ENCODE measurements at places on chromosomes 5 and 9. TPM values are rescaled to one million over a fixed set of nuclear protein-coding genes. Genes with fewer than 3 reads are reported as not detected.

DNA sequence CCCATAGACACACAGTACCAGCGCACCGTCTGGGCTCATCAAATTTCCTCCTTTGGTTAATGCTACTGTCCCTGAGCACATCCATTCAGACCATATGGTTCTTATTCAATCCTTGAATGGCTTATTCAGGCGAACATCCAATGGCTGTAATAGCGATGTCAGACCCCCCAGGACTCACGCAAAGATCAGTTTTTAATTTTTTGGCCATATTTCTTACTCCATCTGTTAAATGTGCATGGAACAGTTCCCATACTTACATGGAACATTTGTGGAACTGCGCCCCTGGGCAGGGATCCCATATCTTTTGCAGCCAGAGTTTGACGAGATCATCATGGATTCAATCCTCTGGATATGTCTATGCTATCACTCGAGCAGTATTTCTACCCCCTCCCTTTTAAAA is 213.2 kb downstream of the ADAMTS6 start:
- DNase-seq = no peak

SMU1 gene
- 34.5 TPM for total RNA-seq

PHF24 gene
- not detected for total RNA-seq

DNA sequence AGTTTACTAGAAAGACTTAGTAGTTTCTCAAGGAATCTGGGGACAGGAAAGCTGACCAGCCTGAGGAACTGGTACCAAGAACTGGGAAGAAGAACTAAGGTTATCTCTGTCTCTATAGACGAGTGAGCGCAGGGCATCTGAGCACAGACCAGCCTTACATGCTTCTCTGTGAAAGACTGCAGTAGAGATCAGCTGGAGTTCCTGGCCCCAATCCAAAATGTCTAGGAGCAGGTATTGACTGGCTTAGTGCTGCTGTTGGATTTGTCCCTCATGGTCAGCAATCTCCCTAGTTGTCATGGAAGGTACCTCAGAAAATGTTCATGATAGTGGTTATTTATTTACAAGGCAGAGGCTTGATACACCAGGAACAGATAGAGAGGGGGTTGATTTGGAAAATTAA is 13.3 kb downstream of the NUP214 start:
- DNase-seq = no peak

- DNase-seq = no peak
These were observed 16.5 kb upstream of the TOR1B start for GRCh38 chr9:129786481-129786880.

GRIN3A gene
- not detected for total RNA-seq

CFAP90 gene
- not detected for total RNA-seq

- DNase-seq = peak; percentile 85
These were observed 53.9 kb downstream of the ZCCHC7 start for GRCh38 chr9:37174247-37174646.

PGM5 gene
- 128 TPM for total RNA-seq

AHRR gene
- 13.4 TPM for total RNA-seq

DNA sequence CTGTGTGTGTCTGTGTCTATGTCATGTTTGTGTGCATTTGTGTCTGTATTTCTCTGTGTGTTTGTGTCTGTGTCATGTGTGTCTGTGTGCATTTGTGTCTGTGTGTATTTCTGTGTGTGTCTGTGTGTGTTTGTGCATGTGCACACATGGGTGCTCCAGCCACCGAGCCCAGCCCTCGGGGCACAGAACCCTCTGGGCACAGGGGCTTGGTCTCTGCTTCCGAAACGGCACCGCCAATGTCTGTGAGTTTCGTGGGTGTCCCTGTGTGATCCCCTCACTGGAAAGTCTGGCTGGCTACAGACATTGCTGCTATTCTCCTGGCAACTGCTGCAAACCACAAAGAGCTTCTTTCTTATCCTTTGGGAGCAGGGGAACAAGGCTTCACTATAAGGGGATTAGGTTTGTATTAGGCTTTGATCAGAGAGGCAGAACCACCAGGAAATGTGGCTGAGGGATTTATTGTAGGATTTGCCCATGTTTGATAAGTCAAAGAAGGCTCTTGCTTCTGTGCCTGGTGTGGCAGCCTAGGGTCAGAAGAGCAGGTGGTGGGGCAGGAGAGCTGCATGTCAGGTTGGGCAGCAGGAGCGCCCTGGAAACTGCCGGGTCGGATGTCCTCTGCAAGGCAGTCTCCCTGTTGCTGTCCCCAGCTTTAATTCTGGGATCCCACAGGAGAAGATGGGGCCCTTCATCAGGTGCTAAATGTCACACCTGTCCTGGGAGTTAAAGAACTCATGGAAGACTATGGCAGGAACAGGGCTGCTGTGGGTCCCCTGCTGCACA is 39.6 kb upstream of the FCN1 start:
- no peak for DNase-seq

GRCh38 chr9:112849363-112849922 is 41.2 kb downstream of the SLC46A2 start:
- no peak for DNase-seq

DNA sequence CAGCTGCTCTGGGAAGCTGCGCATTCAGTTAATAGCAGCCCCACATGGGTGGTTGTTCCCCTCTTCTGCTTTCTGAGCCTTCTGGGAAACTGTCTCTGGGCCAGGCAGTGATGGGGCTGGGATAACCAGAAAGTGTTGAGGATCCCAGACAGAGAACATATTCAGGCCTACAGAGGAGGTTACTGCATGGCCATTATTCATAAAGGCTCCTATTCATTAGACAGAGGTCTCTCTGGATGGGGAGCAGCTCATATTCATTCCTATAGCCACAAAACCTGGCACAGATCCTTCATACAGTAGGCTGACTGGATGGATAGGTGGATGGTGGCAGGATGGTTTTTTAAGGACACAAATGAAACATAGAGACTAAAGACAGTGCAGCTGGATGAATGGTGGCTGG is 76.3 kb downstream of the HSPA4 start:
- DNase-seq = no peak

LCN1 gene
- total RNA-seq = not detected

DNA sequence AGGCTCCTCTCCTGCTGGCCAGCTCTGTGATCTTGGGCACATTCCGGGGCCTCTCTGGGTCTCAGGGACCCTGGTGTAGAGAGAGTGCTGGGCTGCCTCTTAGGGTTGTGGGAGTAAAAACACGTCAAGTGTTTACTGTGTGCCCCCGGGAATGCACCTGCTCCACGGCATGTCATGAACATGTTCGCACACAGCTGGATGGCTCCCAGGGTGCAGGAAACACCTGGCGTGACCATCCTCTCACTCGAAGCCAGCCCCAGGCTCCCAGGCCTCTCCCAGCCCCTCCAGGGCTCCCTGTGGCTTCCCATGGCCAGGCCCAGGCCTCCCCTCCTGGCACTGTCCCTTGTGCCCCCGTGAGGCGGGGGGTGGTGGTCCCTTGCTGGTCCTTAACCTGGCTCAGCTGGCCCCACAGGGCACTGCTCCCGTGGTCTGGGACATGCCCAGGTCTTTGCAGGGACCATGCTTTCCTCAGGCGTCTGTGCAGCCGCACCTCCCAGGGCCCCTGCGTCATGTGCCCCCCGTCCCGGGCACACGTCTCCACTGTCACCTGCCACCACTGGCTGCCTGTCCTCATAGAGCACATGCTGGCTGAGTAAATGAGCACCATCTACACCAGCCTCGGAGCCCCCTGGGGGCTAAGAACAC is 44.9 kb downstream of the SLC6A3 start:
- DNase-seq = no peak

DNA sequence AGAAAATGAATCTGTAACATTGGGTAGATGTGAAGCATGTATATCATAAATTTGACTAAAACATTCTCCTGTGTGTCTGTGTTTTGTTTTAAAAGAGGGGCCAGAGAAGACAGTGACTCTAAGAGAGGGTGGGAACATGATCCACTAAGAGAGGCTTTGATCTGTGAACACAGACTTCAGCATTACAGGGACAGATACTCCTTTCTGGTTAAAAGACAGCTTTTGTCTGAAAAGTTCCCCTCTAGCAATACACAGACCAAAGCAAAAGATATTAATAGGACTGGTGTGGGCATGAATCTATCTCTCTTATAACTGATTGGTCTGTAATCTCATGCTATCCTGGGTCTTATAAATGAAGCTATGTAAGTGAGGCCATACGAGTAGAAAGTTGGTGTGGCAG is 150.9 kb downstream of the NUDT12 start:
- DNase-seq = no peak

- DNase-seq = no peak
These were observed 214.4 kb upstream of the MVB12B start for GRCh38 chr9:126112135-126112720.

PDE4D gene
- total RNA-seq = 41.0 TPM

GRCh38 chr5:14776602-14777001 is 95.0 kb downstream of the ANKH start:
- DNase-seq = no peak

DNA sequence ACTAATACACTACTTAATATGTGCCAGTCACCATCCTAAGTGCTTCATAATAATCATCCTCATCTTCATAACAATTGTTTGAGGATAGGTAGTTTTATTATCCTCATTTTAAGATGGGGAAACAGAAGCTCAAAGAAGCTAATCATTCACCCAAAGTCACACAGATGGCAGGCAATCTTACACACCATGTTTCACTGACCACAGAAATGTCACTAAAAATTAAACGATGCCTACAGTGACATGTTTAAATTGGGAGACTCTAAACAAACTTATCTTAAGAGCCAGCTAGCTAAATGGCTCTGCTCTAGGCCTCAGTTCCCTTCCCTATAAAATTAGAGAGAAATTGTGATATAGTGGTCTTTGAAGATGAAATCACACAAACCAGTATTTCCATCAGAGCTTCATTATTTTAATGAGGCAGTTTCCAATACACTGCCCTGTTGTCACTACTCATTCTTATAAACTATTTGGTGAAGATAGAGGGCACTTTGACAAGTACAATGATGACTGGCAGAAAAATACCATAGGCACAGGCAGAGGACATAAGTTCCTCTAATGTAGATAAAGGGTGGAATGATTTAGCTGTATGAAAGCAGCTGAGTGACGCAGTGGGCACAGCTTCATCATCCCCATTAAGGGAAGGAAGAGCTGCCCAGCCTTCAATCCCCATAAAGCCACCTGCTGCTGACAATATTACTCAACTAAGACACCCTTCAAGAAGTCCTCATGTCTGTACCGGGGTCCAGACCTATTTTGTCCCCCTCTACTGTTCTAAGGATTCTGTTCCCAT is 224.1 kb downstream of the ACTL7B start:
- DNase-seq = no peak

- no peak for DNase-seq
These were observed 292.9 kb upstream of the MSX2 start for GRCh38 chr5:174431504-174431903.

CCNO gene
- total RNA-seq = not detected

DNA sequence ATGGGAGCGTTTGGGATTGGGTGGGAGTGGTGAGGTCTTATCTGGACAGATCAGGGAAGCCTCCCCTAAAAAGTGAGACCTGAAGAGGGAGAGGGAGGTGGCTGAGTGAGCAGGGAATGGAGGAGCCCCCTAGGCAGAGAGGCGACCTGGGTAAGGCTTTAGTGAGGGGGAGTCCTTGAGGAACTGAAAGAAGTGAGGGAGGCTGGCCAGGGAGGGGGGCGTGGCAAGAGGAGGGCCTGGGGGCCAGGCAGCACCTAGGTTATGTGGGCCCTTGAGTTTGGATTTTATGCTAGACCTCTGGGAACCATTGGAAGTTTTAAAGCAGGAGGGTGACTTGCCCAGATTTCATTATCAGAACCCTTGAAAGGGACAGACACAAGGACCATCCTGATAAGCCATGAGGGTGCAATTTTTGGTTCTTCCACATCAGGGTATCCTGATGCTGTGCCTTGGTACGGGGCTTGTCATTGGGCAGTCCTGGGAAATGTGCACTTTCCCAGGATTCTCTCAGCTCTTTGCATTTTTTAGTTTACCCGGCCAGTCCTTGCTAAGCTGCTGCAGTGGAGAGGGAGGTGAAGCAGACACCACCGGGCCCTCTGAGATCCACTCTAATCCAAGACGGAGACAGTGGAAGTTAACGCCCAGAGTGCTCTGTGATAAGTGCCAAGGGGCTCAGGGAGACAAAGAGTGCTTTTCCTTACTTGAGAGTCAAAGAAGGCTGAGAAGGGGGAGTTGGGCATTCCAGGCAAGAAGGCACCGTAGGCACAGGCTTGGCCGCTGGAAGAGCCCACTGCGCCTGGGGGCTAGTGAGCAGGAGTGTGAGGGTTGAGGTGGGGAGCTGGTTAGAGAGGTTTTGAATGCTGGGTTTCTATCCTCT is 16.1 kb downstream of the GSN start:
- no peak for DNase-seq

DNA sequence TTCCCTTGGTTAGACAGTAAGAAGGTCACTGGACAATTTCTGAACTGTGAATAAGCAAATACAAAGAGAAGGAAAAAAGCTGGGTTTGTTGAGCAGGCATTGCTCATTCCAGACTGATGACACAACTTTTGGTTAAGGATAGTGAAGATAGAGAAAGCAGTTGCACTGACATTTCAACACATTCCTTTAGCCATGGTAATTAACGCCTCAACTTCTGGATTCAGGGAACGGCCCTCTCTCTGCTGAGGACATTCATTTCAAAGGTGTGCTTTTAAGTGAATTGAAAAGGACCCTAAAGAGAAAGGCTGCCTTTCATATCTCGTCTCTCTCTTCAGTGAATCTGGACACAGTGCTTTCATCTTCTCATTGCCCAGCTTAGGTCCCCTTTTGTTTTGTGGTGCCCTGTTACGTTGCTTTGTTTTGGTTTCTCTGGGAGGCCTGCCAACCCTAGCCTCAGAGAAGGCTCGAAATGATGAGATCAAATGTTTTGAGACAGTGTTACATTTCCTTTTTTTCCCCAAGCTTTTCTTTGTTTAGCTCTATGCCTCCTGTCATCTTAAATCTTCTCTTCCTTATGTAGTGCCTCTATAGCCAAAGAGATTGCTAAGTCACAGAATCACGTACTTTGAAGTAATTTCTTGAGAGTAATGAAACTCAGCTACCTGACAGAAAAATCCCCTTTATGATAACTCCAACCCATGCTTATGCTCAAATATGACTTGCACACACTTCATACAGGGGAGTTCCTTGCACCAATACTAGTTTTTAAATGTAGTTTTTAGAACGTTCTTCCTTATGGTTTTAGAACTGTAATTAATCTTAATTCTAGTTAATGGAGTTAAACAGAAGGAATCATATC is 94.4 kb upstream of the IFNE start:
- peak; percentile 81 for DNase-seq

- no peak for DNase-seq
These were observed 21.9 kb downstream of the FGF18 start for GRCh38 chr5:171441246-171441791.

GRCh38 chr9:37187292-37187691 is 66.9 kb downstream of the ZCCHC7 start:
- DNase-seq = no peak

GRCh38 chr5:63089147-63089546 is 510.5 kb downstream of the LRRC70 start:
- DNase-seq = no peak

MLANA gene
- not detected for total RNA-seq

DNA sequence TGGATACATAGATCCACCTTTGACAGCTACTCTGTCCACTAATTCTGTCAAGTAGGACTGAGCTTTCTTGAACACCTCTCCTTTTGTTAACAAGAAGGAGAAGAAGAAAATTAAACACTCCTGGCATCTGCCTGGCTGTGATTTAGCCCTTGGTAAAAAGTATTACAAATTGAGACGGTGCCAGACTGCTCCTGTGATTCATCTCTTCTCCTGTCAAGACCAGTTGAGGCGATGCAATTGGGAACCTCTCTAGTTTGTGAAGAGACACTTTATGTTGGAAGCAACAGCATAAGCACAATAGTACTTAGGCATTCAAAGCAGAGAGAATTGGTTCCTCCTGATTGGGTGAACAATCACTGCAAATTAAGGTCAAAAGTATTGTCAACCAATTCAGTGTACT is 72.7 kb downstream of the GHR start:
- DNase-seq = no peak

Measured in dermis blood vessel endothelial cell (primary cell).